Effector memory CD8-positive, alpha-beta T cell (primary cell): ENCODE measurements at places on chromosomes 13 and 19.

GRCh38 chr19:7349231-7349591, 474 bp downstream of the ARHGEF18 start:
- H3K36me3 ChIP-seq, result peaks cover 42% of the 10 kb centered on the region
- H3K27ac ChIP-seq, result peak overlapping the region; percentile 98
- peaks cover 69% of the 10 kb centered on the region for H3K4me1 ChIP-seq
- H3K4me3 ChIP-seq, result peak overlapping the region; percentile 99
- DNase-seq, result no peak

DNA sequence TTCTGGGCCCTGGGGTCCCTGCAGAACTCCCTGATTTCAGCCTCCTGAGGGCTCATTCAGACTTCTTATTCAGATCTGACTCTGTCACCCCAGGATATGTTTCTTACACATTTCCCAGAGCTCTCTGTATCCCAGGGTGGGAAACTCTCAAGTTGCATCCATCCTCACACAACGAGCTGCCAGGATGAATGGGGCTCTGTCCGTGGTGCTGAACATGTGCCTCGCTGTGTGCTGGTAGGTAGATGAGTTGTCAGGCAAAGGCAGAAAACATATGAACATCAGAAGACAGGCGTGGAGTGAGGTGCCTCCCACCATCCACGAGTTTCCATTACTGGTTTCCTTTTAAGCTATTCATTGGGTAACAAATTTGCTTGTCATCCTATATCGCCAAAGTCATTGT, 11.4 kb upstream of the IGFL1 start:
- peaks cover 2% of the 10 kb centered on the region for H3K36me3 ChIP-seq
- no peak overlapping the region for H3K27ac ChIP-seq
- no peak for DNase-seq
- no peaks in the 10 kb centered on the region for H3K4me1 ChIP-seq
- peaks cover 89% of the 10 kb centered on the region for H3K27me3 ChIP-seq

- H3K36me3 ChIP-seq, result no peaks in the 10 kb centered on the region
- H3K4me1 ChIP-seq, result no peaks in the 10 kb centered on the region
- H3K4me3 ChIP-seq, result no peak overlapping the region
- H3K27ac ChIP-seq, result no peak overlapping the region
- no peak for DNase-seq
- H3K27me3 ChIP-seq, result peaks cover 48% of the 10 kb centered on the region
These were observed 43.4 kb downstream of the WTIP start for GRCh38 chr19:34525001-34525400.

DNA sequence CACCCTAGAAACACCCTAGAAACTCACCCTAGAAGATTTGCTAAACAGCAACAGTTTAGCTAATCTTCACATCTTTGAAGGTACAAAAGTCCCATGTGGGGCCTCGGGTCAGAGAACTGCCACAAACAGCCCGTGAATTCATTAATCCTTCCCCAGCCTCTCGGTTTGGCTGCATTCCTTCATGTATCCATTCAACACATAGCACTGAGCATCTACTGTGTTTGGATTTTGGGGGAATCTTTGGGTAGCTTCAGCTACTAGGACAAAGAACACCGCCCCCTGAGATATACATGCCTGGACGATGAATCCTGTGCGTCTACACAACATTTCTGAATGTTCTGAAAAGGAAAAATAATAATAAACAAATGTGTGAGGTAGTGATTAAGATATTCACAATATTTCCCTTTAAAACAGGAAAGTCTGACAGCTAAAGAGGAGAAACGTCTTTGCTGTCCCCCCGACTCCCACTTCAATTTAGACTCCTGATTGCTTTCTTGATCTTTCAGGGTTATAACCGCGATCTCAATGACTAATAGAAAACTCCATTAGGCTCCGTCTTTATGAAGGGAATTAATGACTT, 63.5 kb downstream of the ALOX5AP start:
- no peaks in the 10 kb centered on the region for H3K27me3 ChIP-seq
- H3K36me3 ChIP-seq, result no peaks in the 10 kb centered on the region
- no peak for DNase-seq
- H3K4me1 ChIP-seq, result peaks cover 32% of the 10 kb centered on the region
- no peak overlapping the region for H3K4me3 ChIP-seq

DNA sequence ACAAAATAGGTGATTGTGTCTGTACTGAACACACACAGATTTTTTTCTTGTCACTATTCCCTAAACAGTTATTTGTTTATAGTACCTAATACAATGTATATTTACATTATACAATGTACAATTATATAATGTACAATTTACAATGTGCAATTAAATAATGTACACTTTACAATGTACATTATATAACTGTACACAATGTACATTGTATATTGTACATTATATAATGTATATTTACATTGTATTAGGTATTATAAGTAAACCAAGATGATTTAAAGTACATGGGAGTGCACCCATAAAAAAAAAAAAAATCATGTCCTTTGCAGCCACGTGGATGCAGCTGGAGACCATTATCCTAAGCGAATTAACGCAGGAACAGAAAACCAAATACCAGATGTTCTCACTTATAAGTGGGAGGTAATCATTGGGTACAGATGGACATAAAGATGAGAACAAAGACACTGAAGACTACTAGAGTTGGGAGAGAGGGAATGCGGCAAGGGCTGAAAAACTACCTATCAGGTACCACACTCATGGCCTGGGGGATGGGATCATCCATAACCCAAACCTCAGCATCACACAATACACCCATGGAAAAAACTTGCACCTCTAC, 68.1 kb downstream of the ABCC4 start:
- no peak for DNase-seq
- no peak overlapping the region for H3K27ac ChIP-seq
- peaks cover 3% of the 10 kb centered on the region for H3K36me3 ChIP-seq
- H3K27me3 ChIP-seq, result no peaks in the 10 kb centered on the region
- H3K4me3 ChIP-seq, result no peak overlapping the region
- peaks cover 3% of the 10 kb centered on the region for H3K4me1 ChIP-seq

GRCh38 chr13:112836940-112837339, 132.1 kb upstream of the MCF2L start:
- H3K4me3 ChIP-seq, result no peak overlapping the region
- no peak for DNase-seq
- no peaks in the 10 kb centered on the region for H3K27me3 ChIP-seq
- H3K36me3 ChIP-seq, result peaks cover 14% of the 10 kb centered on the region
- H3K4me1 ChIP-seq, result no peaks in the 10 kb centered on the region
- H3K27ac ChIP-seq, result no peak overlapping the region
